ENCODE measurements at places on chromosomes 3 and 15. TPM values are rescaled to one million over a fixed set of nuclear protein-coding genes. Genes with fewer than 3 reads are reported as not detected.
A peak's percentile ranks its signal among the peaks of the same experiment; 100 is the strongest.

The C3orf38 gene
- 12.0 TPM for total RNA-seq

The BFSP2 gene
- total RNA-seq = not detected

GRCh38 chr15:61687124-61687523 lies 373.1 kb downstream of the VPS13C start:
- no peak for DNase-seq

The SPATA12 gene
- total RNA-seq = not detected

DNA sequence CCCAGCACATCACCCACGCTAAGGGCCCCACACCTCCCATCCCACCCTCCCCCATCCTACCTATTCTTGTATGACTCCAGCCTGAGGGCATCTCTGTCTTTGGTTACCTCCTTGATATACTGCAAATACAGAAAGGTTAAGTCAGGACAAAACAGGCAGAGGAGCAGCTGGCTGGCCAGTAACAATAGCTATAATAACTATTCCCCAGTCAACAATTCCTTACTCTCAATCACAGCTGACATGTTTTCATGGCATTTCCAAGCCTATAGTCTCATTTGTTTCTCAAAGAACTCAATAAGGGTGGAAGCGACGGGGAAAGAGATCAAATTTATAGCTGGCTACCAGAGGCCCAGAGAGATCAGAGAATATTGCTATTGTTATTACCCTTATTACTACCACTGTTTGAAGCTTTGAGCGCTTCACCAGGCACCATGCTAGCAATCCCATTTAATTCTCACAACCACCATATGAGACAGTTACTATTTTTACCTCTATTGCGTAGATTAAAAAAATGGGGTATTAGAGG lies 93.0 kb upstream of the C2CD4B start:
- DNase-seq = no peak

The EFCAB12 gene
- not detected for total RNA-seq

DNA sequence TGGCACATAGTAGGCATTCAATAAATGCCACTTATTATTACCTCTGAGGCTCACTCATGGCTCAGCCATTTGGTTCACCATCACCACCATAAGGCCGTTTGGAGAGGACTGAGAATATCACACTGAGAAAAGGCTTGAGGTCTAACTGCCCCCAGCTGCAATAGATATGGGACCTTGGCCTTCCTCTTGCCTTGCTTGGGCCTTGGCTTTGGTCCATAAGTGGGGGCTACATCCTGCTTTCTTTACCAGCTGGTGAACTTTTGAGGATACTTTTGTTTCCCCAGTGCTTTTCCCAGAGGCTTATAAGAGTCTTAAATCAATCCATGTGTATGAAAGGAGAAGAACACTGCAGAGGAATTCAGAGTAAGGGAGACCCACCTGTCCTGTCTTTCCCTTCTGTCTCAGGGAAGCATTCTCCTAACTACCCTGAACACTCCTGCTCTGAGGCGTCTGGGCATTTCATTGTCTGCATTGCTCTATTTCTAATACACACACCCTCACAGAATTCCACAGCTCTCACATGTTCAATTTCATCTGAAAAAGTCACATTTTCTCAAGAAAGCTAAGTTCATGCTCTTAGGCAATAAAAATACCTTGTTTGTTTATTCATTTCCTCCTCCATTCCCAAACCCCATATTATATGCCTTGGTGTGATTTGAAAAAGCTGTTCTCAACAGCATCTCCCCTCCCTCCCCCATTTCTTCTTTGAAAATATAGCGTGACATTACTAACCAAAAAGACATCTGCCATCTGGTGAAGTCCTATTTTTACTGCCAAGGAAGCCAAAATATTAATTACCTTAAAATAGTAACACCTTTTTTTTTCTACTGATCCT lies 22.5 kb upstream of the KCNMB2 start:
- DNase-seq = peak; percentile 47

The EPHB1 gene
- not detected for total RNA-seq

The RARRES1 gene
- 237 TPM for total RNA-seq

DNA sequence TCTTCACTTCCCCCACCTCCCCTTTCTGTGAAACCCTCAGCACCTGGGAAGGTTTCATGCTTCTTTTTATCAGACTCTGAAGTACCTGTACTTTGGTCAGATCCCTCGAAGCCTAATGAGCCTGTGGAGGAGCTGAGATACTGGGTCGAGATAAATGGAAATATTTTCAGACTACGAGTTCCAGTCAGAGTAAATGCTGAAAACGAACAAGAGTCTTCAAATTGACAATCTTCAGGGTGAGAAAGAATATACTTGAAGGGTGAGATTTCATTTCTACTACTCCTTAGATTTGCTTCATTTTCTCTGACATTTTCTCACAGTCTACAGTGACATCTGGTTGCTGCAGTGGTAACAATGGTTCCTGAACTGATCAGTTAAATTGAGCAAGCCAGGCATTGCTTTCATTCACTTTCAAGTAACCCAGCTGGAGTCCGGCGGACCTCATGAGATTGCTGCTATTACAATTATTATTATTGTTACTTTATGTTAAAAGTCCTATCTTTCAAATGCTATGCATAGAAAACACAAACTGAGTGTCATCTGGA lies 337.2 kb downstream of the VGLL3 start:
- DNase-seq = no peak

The INTS14 gene
- total RNA-seq = 73.2 TPM

DNA sequence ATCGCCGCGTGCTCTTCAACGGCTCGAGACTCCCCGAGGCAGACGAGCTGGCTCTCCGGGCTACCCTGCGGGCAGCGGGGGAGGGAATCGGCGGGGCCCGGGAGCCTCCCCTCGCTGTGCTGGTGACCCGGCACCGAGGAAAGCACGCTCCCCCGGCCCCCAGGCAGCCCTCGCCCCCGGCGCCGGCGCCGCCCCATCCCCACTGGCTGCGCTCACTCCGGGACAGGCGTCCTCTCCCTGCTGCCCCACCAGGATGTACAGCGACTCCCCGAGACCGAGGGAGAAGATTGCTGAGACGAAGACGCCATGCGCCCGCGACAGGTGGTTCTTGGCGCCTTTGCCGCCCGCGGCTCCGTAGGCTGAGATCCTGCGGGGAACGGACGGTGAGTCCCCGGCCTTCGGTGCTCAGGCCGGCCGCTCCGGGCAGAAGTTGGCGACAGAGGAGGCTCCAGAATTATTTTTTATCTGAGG lies 1.7 kb downstream of the LTK start:
- peak; percentile 46 for DNase-seq

The DUOX2 gene
- 94.9 TPM for total RNA-seq

GRCh38 chr3:133754973-133755828 lies 9.0 kb downstream of the TF start:
- no peak for DNase-seq

- DNase-seq = no peak
Observed at GRCh38 chr3:125257536-125257935, 45.0 kb upstream of the SLC12A8 start.

DNA sequence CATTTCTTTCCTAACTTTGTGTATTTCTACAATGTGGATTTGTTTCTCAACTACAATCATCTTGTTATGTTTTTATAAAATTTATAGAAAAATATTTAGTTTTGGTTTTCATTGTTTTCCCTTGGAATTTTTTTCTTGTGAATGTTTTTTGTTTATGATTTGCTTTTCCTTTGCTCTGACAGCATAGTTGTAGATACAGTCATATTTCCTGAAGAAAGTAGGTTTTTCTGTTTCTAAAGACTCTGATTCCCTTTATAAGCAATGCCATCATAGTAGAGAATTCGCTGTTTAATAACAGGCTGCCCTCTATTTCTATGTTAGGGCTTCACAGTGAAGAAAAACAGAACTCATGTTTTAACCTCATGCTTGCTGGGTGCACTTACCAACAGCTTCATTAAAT lies 482.3 kb downstream of the ZBBX start:
- DNase-seq = no peak

The SCAANT1 gene
- not detected for total RNA-seq

- DNase-seq = peak; percentile 15
Observed at GRCh38 chr3:14177580-14178246, 688 bp downstream of the XPC start.

The ZBBX gene
- not detected for total RNA-seq

The FANCD2OS gene
- not detected for total RNA-seq

The ITIH1 gene
- not detected for total RNA-seq

- DNase-seq = no peak
Observed at GRCh38 chr3:196995646-196996355, 27.2 kb upstream of the PIGZ start.

The DPPA2 gene
- total RNA-seq = not detected

DNA sequence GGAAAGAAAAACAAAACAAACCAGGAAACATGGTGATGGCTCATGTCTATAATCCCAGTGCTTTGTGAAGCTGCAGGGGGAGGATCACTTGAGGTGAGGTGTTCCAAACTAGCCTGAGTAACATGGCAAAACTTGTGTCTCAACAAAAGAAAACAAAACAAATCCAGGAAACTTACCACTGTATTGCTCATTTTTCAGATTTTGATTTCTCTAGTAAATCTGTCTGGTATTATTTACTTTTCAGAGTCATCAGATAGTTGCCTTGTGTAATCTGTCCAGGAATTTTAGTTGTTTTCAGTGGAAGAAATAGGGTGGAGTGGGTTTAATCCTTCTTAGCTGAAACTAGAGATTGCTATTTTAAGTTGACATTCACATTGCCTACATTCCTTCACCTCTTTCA lies 91.8 kb upstream of the ALCAM start:
- DNase-seq = no peak

The PAQR5 gene
- 10.3 TPM for total RNA-seq

The SLC35A5 gene
- 37.8 TPM for total RNA-seq

The ZCWPW2 gene
- total RNA-seq = not detected

The CCNB2 gene
- 5.5 TPM for total RNA-seq

DNA sequence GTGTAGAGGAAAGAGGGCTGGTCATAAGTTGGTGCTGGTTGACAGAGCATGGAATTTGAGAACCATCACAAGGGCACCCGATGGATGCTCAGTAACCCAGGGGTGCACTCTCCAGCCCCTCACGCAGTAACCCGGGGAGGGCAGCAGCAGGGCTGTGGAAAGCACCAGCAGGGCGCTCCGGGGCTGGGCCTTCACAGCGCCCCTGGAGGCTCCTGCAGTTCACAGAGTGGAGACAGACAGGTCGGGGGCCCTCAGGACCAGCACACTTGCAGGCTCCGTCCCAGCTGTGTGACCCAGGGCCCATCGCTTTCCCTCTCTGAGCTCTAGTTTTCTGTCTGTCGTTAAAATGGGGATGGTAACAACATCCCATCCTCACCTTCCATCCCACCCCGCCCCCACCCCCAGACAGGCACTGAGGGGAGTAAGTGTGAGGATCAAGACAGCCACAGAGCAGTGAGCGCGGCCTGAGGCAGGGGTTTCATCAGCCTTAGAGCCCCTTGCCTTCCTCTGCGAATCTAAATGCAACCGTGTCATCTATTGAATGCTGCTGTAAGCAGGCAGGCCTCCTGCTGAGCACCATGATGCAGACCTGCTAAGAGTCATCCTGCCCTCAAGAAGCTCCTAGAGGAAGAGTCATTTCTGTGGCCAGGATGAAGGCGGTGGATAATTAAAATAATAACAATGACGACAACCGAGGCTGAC lies 90.2 kb upstream of the LINGO1 start:
- DNase-seq = no peak

The MAPKAPK3 gene
- 21.0 TPM for total RNA-seq

GRCh38 chr3:140636406-140637138 lies 41.3 kb upstream of the TRIM42 start:
- DNase-seq = no peak

- DNase-seq = no peak
Observed at GRCh38 chr3:81788610-81789009, 27.2 kb upstream of the GBE1 start.

The C2CD4A gene
- total RNA-seq = 0.29 TPM

DNA sequence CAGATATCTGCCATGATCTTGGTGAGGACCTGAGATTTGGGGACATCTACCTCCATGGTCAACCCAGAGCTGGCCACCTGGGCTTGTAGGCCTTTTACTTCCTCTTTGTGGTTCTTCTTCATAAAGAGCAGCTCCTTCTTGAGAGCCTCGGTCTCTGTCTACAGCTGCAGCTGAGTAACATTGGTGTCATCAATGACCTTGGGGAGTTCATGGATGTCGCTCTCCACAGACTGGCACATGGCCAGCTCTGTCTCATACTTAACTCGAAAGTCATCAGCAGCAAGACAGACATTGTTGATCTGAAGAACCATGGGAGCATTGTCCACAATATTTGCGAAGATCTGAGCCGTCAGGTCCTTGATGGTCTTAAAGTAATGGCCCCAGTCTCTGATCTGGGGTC lies 15.7 kb upstream of the RASA2 start:
- no peak for DNase-seq

DNA sequence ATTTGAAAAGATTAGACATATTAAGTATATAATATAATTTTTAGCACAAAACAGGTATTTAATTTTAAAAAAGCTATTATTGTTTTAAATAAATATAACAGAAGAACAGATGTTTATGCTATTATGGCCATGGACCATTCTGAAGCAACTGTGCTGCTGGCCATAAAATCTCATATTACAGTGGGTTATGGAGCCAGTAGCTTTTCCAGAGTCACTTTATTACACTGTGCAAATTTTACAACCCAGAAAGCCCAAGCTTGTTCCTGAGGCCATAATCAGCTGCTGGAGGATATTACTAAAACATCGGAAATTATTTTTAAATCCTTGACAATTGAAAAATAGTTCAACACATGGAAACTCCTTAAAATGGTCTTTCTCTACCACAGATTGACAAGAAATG lies 557.3 kb upstream of the KCNMB2 start:
- DNase-seq = no peak

Data from stomach (tissue), 19 donors.